ENCODE measurements at places on chromosomes 2 and 18.
A peak's percentile ranks its signal among the peaks of the same experiment; 100 is the strongest.

- DNase-seq: no peak
Observed at GRCh38 chr2:225170162-225170561, 127.9 kb upstream of the DOCK10 start.

DNA sequence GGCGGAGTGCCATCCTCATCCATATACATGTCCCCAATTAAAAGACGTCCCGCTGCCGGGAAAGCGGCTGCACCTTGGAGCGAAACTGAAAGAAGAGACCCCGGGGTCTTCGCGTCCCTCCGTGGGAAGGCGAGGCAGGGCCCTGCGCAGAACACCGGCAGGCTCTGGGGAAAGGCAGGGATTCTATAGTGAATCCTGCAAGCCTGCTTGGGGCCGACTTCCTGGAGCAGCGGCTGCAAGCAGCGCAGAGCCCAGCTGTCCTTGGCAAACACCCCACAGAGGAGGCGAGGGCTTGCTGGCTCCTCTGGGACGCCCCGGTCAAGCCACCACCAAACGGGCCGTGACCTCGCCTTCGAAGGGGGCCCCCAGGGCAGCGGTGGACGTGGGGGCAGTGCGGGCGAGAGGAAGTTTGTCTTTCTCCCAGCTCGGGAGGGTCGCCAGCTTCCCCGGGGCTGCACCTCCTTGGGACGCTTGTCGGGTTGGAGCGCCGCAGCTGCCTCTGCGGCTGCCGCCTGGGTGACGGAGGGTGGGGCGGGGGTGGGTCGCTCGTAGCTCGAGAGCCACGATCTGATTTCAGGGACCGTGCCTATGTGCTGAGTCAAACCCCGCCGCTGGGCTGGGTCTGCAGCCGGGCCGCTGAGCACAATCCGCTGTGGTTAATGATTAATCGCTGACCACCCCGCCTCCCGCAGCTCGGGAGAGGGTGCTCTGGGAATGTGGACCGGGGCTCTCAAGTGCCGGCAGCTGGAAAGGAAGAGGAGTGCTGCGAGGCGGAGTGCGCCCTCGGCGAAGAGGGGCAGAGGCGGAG, 486 bp upstream of the GPR39 start:
- peak; percentile 12 for DNase-seq

DNA sequence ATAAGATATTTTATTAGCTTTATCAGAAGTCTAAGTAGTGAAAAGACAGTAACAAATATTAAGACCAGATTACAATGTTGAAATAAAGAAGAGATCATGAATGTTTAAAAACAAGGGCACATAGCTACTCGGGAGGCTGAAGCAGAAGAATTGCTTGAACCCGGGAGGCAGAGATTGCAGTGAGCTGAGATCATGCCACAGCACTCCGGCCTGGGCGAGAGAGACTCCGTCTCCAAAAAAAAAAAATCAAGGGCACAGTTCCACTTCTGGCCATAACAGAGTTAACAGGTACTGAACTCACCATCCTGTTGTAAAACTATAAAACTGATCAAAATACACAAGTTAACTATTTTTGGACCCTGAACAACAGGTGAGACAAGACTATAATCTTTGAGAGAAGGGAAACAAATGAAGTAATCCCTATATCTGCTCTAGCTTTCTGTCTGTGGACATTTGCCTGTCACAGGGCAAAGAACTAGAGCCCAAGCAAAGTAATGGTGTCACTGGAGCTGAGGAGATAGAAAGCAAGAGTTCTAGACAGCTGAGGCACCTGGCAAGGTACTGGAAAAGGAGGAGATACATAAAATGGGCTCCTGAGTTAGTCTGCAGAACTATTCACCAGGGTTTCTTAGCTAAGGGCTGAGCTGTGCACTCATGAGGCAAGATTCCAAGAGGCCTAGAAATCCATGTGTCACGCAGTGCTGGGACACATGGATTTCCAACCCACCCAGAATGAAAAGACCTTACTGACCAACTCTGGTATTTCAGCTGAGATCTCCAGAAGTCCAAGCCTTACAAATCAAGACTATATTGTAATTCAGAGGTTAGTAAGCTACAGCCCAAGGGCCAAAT, 15.2 kb downstream of the MMADHC start:
- no peak for DNase-seq

DNA sequence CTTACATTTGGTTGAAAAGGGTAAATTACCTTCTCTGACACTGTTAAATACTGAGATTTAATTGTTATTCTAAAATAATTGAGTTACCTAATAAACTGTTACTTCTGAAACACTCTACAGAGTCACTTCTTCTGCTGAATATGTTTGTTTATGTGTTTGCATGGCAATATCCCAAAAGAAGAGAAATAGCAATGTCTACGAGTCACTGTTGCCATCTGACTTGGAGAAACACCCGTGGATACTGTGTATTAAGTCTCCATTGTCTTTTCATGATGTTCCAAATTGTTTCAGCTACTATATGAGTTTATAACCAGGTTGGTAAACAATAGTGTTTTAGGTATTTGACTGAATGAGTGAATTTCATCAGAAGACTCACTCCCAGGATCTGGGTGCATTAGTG, 754.2 kb upstream of the ID2 start:
- DNase-seq: no peak

DNA sequence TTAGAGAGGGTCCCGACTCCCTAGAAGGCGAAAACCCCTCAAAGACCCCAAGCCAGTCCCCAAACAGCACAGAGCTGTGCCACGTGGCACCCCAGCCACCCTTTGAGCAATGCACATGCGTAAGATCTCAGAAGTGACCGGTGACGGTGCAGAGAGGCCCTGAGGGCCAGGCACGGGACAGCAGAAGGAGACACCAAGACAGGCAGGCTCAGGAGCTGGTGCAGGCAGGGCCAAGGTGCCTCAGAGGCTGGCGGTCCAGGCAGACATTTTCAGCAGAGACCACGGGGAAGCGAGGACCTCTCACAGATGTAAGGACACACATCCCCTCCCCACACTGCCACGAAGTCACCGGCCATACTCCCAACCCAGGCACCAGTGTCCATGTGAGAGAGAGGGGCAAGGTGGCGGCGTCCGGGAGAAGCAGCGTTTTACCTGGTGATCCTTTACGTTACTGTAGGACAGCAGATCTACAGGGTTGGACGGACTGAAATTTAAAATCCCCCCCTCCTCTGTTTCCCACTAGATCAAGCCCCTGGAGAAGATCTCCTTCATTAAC, 2.0 kb upstream of the RAB17 start:
- no peak for DNase-seq

DNA sequence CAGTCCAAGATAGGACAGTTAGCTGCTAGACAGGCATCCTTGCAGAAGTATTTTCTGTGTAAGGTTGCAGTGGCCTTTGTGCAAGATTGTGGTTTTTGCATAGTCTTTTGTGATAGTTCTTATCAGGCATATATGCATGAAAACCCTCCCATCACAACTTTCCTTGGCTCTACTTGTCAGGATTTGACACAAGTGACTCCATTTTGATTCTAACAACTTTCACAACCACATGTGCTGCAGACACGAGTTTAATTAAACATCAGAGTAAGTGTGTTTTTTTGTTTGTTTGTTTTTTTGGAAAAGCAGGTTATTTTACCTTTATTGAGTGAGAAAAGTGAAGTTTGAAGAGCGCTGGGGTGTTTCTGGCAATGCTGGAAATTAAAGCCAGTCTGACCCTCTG, 902.0 kb upstream of the GCFC2 start:
- no peak for DNase-seq

DNA sequence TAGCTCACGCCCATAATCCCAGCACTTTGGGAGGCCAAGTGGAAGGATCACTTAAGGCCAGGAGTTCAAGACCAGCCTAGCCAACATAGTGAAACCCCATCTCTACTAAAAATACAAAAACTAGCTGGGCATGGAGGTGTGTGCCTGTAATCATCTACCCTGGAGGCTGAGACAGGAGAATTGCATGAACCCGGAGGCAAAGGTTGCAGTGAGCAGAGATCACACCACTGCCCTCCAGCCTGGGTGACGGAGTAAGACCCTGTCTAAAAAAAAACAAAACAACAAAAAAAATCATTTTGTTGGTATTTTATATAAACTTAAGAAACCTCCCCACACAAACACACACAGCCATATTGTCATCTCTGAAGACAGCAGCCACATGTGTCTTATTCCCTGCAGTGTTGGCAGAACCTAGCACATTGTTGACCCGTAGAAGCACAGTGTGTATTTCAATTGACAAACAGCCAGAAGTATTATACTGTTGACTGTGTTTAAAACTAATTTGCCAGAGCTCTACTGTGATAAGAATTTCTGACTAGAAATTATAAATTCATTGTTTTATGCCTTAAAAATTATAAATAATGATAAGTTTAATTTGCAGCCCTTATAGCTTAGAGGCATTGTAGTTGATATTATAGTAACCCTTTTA, 68.1 kb downstream of the DNAJC10 start:
- DNase-seq: no peak

GRCh38 chr2:12009323-12009905, 263.0 kb downstream of the LPIN1 start:
- DNase-seq: no peak

GRCh38 chr18:32530947-32531651, 60.4 kb upstream of the GAREM1 start:
- no peak for DNase-seq

GRCh38 chr2:98883780-98884211, 52.2 kb downstream of the CRACDL start:
- no peak for DNase-seq

GRCh38 chr18:63306819-63307550, 12.6 kb downstream of the BCL2 start:
- no peak for DNase-seq

- DNase-seq: no peak
Observed at GRCh38 chr18:13551841-13552733, 174.3 kb downstream of the FAM210A start.

DNA sequence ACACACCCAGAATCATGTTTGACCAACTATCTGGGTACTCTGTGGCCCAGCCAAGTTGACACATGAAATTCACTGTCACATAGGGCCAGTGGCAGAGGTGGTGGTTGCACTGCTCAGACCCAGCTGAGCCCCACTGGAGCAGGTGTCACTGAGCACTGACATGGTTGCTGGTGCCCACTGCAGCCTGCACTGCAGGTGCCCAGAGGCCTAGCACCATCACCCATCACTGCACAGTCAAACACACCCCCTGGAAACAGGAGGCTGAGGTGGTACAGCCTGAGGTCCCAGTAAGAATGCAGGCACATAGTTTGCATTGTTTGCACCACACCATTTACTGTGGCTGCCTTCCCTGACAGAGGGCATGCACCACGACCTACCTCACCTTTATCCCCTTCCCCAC, 278.7 kb upstream of the MGAT5 start:
- no peak for DNase-seq

- DNase-seq: no peak
Observed at GRCh38 chr18:52636536-52636935, 296.5 kb downstream of the DCC start.

DNA sequence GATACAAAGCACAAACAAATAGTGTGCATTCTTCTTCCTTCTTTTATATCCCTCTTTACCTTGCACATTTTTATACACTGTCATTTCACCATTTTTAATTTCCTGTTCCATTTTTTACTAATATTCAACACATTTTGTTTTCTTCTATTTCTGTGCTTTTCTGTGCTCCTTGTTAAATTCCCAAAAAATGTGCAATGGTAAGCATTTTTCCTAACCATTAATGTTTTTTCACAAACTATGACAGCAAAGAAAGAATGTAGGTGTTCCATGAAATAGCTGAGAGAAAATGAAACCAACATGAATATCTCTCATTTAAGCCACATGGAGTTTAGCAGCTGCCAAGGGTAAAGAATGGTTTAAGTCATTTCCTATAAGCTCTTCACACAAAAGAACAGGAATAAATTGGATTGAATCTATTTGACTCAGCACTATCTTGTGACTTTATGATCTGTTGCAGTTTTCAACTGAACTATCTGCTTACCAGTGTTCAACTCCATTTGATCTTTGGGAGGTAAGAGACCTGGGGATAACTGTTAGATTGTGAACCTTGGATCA, 145.7 kb upstream of the CDH19 start:
- no peak for DNase-seq

- DNase-seq: no peak
Observed at GRCh38 chr18:51321696-51322095, 124.2 kb upstream of the MEX3C start.

DNA sequence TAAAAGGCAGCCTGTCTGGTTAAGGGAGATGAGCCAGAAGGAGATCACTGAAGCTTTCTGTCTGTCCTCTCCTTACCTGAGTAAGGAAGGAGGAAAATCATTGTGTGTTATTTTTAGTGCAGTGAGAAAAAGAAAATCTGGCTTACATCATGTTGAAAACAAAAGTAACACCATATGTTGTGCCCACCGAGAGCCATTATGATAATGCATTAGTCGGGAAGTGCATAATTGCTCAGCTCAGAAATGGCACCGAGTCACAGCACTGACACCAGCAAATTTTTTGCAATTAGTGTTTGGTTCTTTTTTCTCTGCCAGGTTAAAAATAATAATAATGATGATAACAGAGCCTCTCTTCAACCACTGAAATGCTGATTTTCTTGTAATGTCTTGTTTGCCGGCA, 46.6 kb downstream of the HNMT start:
- peak; percentile 78 for DNase-seq

GRCh38 chr2:105242286-105242993, 897 bp downstream of the GPR45 start:
- no peak for DNase-seq

GRCh38 chr2:172467382-172467781, 40.0 kb downstream of the ITGA6 start:
- no peak for DNase-seq

GRCh38 chr18:7370375-7370774, 139.5 kb downstream of the LRRC30 start:
- no peak for DNase-seq

Measured in NCI-H2171 (cell line).